ENCODE measurements at places on chromosomes 12 and 14.

DNA sequence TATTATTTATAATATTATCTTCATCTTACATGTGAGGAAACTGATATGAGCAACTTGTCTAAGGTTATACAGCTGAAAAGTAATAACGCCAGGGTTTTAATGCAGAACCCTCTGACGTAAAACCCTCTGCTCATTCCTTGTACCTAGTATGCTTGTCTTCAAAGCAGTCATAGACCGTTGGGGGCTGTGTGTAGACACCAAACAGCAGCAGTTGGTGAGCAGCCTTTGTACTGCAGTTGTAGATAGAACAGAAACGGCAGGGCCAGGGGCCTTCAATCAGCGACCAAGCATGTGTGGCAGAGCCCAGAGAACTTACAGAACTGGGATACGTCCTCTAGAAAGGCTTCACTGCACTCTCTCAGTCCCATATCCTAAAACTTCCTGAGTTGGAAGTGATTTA lies 28.1 kb downstream of the EVL start:
- no peak for DNase-seq

- no peak for DNase-seq
Observed at GRCh38 chr14:62897771-62898170, 147.5 kb downstream of the KCNH5 start.

GRCh38 chr12:6306151-6306550 lies 4.3 kb upstream of the PLEKHG6 start:
- DNase-seq: no peak

GRCh38 chr12:26833743-26834490 lies 923 bp upstream of the ITPR2 start:
- peak; percentile 22 for DNase-seq

DNA sequence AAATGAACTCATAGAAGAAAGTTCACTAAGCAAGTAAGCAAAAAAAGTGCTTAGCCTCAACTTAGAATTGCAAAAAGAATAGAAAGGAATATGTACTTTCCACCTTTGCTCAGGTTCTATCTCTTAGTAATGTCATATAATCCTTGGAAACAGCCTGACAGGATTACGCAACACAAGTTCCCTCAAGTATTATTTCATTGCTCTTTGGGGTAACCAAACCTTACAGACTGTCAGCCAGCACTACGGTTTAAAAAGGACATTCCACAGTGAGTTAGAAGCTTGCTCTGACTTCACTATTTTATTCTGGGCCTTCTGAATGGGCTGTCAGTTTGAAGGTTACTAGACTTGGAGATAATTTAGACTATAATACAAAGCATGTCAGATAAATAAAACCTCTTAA lies 264.0 kb downstream of the ATXN7L3B start:
- DNase-seq: no peak

- no peak for DNase-seq
Observed at GRCh38 chr12:6766651-6767349, 637 bp downstream of the PTMS start.

DNA sequence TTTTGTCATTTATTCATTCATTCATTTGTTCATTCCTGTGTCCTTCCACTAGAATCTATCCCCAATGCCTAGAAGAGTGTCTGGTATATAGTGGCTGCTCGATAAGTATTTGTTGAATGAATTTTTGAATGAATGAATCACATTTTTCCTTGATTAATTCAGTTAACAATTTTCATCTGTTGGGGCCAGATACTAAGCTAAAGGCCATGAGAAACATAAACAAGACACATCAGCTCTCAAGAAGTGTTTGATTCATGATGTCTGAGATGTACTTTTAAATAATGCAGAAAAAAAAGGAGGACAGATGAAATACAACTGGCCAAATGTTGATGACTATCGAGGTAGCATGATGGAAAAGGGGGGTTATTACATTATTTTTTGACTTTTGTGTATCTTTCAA lies 48.1 kb upstream of the TMED10 start:
- no peak for DNase-seq

GRCh38 chr14:89163031-89163636 lies 253.9 kb downstream of the FOXN3 start:
- no peak for DNase-seq

- no peak for DNase-seq
Observed at GRCh38 chr12:130828895-130829294, 10.2 kb downstream of the STX2 start.

GRCh38 chr12:31558521-31558920 lies 32.4 kb downstream of the DENND5B start:
- DNase-seq: no peak

GRCh38 chr12:29709054-29709453 lies 74.7 kb downstream of the TMTC1 start:
- no peak for DNase-seq

- DNase-seq: no peak
Observed at GRCh38 chr12:93749515-93749914, 72.3 kb downstream of the CRADD start.

- no peak for DNase-seq
Observed at GRCh38 chr12:6768437-6768914, 2.3 kb downstream of the PTMS start.

GRCh38 chr12:29072631-29073030 lies 76.4 kb upstream of the FAR2 start:
- DNase-seq: no peak

- DNase-seq: no peak
Observed at GRCh38 chr14:39247256-39247655, 13.5 kb downstream of the MIA2 start.

DNA sequence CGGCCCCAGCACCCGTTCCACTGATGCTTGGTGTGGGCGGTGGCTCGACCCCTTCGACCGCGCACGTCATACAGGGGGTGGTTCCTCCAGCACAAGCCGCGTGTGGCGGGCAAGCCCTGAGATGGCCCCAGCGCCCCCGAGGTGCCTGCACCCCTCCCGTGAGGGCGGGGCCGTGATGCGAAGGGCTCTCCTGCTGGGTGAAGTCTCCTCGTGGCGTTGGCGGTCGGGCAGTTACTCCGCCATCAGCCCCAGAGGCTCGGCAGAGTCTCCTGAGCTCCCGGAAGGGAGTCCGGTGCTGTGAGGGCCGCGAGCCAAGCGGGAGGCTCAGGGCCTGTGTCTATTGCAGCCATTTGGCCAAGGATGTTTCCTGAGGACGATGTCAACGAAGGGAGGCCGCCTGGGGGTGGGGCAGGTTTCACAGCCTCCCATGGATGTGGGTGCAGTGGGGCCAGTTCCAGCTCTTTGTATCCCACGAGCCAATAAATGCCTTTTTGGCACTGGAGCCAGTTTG lies 78.1 kb upstream of the GALNT9 start:
- no peak for DNase-seq

GRCh38 chr12:132228476-132229192 lies 84.4 kb downstream of the NOC4L start:
- no peak for DNase-seq

- DNase-seq: no peak
Observed at GRCh38 chr12:27709932-27710591, 570 bp upstream of the MRPS35 start.

DNA sequence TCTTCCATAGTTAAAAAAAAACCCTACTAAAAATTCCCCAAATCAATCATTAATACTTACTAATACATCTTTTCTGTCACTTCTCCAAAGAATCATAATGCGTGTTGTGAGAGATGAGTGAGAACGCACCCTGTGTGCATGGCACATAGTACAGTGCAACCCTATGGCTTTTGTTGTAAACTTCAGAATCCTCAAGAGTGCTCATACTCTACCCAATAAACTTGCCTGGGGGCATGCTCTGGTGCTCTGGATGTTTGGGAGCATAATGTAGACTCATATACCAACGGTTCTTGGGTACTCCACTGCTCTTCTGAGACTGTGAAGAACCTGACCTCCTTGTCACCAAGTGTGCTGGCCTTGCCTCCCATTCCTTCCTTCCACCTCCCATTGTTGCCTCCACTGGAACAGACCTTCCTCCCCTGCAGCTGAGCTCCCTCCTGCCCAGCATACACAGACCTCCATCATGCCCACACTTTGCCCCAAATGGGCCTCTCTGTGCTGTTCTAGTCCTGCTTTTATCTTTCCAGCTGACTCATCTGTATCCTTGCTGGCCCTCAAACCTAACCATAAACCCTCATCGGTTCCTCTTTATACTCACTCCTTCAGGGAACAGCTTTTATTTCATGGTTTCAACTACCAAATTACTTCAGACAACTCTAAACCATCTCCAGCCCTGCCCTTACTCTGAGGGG lies 8.9 kb downstream of the DCP1B start:
- DNase-seq: no peak

DNA sequence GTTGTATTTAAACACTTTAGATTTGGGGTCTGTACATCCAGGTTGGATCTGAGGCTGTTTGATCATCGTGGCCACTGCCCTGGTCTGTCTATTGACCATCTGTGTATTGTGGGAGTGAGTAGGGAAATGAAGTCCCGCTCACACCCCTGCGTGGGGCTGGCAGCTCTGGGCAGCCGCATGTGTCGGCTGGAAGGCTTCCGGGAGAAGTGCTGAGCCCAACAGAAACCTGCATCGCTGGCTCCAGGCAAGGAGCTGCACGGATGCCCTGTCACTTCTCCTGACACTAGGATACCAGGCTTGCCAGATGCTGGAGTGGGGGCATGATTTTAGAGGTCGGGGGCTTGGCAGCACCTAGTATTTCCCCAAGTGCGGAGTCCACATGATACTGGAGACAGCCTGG lies 93.6 kb downstream of the PHETA1 start:
- no peak for DNase-seq

GRCh38 chr12:34249271-34249670 lies 227.0 kb downstream of the ALG10 start:
- no peak for DNase-seq

DNA sequence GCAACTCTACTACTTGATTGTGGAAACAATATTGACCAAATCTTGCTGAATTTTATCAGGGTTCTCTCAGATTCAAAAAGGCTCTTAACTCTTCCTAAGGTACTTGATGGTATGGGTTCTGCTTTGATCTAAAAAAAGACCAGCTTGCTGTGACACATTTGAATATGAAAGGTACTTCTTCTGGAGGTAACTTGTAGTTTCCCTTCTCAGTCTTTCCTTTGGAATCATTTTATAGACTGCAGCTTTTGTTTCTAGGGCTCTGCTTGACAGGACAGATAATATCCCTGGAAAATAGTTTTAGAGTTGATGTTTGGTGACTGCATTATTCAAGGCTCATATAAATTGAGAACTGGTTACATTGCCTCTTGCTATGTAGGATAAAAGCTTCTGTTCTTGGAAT lies 251.9 kb downstream of the FUT8 start:
- DNase-seq: no peak

GRCh38 chr12:128817111-128818015 lies 6.4 kb downstream of the SLC15A4 start:
- no peak for DNase-seq

- DNase-seq: no peak
Observed at GRCh38 chr14:84926656-84927055, 603.3 kb upstream of the FLRT2 start.

DNA sequence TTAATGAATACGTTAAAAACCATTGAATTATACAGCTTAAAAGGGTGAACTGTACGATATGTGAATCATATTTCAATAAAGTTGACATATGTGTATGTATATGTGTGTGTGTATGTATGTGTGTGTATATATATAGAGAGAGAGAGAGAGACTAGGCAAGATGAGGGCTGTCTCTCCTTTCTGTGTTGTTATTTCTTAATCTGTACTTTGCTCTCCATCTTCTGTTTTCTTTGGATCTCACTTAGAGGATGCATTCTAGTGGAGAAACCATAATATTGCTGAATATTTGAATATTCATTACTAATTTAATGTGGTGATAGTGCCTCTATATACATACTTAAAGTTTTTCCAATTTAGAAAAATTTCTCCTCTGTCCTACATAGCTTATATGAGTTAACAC lies 50.5 kb downstream of the PCNX1 start:
- DNase-seq: no peak

All from stimulated activated CD4-positive, alpha-beta T cell treated with anti-CD3 and anti-CD28 coated beads, Interleukin-4, amount 100 ng/mL, for 48 hours (primary cell).